CD4-positive, alpha-beta T cell treated with Interleukin-6 at 100 ng/mL for 8 hours (primary cell): ENCODE measurements at places on chromosomes 5 and 9.

DNA sequence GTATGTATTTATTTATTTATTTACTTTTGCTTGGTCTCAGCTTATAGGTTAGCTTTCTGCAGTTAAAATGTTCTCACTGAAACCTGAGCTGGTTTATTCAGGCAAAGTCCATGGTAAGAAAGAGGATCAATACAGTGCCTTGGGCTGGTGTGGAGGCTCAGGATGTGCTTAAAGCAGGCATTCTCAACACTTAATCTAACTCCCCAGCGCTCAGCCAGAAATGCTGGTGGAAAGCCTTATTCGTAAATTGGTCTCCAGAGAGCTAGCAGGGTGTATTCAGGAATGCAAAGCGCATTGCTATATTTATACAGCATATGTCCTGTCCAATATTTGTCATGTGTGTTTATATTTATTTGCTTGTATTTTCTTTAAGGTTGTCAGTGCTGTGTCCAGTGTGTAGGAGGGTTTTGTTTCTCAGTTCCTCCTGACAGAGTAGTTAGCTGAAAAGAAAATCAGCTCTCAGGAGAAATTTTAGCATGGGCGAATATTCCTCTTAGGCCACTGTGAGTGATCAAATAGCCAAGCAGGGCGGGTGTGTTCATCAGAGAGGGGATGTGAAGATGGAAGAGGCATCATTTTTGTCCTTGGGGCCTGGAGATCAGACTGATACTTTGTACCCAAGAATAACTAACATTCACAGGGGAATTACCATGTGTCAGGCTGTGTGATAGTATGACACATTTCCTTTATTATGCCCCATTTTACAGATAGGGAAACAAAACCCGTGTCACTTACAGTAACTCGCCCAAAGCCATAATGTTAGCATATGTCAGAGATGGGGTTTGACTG, 65.8 kb downstream of the DOCK2 start:
- no peak for DNase-seq

DNA sequence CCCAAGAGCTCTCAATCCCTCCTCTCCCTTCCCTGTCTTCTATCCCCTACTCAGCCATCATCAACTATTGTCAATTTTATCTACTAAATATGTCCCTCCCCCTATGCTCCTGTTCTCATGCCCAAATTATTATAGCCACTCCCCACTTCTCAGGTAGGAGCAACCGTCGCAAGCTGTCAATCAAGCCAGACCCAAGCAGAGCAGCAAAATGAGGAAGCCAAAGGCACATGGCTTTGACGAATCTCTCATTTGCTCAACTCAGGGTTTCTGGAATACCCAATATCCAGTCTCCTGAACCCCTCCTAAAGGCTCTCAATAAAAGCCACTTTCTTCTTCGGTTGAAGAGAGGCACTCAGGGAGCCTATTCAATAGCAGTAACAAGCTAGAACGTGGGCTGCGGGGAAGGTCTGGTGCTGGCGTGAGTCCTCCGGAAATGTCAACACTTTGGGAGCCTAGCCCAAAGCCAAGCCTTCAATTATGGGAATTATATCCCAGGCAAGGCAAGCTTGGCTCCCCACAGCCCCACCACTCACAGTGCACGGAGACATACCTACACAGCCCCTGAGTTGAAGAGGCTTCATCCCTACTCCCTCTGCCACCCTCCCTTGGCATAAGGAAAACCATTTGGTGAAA, 47.7 kb downstream of the SIL1 start:
- no peak for DNase-seq

GRCh38 chr5:139839918-139840317, 44.3 kb downstream of the PSD2 start:
- no peak for DNase-seq

GRCh38 chr9:4741365-4742089, 525 bp upstream of the AK3 start:
- no peak for DNase-seq

DNA sequence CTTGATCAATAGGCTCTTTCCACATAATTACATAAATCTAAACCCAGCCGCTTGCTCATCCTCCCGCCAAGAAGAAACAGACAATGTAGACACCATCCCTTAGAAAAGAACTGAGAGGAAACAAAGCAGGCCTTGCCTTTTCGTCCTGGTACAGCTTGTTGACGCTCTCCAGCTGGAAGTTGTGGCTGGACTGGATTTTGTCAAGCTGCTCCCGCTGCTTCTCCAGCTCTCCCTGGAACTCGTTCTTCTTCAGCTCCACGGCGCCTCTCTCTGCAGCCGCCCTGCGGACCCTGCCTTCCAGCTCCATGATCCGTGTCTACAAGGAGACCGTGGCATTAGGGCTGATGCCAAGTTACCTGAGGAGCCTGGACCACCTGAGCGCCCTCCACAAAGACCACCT, 22.1 kb downstream of the GOLM1 start:
- no peak for DNase-seq

DNA sequence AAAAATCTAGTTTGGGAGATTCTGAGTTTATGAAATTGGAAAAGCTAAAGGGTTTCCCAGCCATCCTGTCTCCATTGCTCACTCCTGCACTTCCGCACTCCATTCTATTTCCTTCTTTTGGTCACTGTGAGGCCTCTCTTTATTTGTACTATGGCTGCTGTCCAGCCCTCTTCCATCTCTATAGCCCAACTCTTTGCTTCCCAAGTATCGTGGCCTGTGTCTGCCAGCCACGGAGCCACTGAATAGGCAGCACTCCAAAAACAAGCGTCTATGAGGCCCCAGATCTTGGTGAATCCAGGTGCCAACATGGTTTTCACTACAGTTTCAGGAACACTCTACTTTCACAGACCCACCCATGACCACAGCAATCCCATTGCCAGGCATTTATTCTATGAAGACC, 37.2 kb downstream of the GRAMD2B start:
- DNase-seq: no peak

DNA sequence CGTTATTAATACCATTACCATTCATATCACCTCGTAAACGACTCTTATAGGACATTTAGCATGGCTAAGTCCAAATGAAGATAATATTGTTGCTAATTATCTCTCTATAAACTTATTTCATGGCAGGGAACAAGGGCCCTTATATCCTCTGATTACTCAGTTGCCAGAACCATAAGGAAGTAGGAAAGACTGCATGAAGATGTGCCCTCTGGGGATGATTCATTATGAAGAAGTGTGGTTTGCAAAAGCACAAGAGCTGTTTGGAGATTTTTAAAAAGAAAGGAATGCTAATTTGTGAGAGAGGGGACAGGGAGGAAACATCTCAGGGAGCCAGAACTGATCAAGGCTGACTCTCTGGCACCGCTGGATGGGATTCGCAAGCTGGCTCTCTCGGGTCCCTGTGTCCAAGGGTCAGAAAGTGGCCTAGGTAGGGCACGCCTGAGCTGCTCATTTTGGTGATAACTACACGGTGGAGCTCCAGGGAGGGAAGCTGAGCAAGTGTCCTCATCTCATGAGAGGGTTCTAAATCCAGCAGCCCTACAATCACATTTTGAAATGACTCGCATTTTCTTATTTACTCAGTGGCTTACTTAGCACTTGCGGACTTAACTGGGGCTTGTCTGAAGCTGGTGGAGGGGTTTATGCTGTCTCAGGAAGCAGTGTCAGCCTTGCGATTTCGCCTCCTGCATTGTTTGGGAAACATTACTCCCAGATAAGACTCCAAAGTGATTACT, 136.8 kb downstream of the C5orf15 start:
- DNase-seq: no peak

DNA sequence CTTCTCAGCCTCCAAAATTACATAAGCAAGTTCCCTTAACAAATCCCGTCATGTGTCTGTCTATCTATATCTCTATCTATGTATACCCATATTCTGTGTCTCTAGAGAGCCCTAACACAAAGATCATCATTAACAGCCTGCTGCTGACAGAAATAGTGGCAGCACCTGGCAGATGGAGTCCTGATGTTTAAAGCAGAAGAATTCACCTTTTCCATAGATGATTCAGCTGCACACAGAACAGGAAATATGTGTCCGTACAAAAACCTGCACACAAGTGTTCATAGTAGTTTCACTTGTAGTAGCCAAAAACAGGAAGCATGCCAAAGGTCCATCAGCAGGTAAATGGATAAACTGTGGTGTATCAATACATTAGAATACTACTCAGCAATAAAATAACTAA, 45.0 kb upstream of the ACO1 start:
- DNase-seq: no peak

GRCh38 chr9:93633492-93634221, 57.3 kb downstream of the PHF2 start:
- no peak for DNase-seq

GRCh38 chr9:15157381-15157780, 149.6 kb downstream of the TTC39B start:
- no peak for DNase-seq

- DNase-seq: peak; percentile 13
Observed at GRCh38 chr5:963673-964531, 44.7 kb upstream of the NKD2 start.

GRCh38 chr9:99579964-99580363, 241.7 kb upstream of the NR4A3 start:
- no peak for DNase-seq

DNA sequence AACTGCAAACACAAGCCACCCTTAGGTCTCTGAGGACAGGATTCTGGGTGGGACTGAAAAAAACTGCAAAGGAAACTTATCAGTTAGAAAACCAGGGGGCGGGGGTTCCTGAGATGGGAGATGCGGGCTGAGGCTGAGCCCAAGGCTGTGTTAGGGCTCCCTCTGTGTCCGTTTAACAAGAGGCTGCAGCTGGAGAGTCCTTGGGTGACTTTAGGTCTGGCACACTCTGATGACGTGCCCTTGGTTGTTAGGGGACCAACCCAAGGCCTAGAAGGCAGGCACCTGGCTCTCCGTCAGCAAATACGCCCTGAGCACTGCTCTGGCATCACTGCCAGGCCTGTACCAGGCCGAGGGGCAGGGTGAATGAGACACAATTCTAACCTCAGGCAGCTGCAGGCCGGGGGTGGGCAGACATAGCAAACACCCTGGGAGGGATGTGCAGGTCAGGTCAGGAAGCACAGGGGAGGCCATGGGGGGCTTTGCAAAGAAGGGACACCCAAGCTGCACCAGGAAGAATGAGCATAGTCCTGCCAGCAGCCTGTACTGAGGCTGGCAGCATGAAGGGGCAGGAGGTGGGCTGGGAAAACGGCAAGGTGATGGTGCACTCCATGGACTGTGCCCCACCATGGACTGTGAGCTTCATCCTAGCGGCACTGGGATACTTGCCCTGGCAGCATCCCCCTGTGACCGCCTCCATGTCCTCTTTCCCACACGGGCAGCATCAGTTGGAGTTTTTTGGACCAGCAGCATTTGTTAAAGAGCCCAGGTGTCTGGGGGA, 137.9 kb downstream of the GABBR2 start:
- no peak for DNase-seq

- DNase-seq: no peak
Observed at GRCh38 chr5:74369173-74369572, 271.4 kb downstream of the ENC1 start.

DNA sequence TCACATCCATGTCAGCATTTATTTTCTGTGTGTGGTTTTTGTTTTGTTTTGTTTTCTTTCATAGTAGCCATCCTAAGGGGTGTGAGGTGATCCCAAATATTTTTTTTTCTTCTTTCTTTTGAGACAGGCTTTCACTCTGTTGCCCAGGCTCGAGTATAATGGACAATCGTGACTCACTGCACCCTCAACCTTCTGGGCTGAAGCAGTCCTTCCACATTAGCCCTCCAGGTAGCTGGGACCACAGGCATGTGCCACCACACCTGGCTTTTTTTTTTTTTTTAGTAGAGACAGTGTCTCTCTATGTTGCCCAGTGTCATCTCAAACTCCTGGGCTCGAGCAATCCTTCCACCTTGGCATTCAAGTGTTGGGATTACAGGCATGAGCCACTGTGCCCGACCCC, 59.1 kb downstream of the CDC42SE2 start:
- no peak for DNase-seq

GRCh38 chr9:89878687-89879086, 273.9 kb downstream of the GADD45G start:
- DNase-seq: no peak

- DNase-seq: no peak
Observed at GRCh38 chr5:142722146-142722545, 36.3 kb upstream of the FGF1 start.

DNA sequence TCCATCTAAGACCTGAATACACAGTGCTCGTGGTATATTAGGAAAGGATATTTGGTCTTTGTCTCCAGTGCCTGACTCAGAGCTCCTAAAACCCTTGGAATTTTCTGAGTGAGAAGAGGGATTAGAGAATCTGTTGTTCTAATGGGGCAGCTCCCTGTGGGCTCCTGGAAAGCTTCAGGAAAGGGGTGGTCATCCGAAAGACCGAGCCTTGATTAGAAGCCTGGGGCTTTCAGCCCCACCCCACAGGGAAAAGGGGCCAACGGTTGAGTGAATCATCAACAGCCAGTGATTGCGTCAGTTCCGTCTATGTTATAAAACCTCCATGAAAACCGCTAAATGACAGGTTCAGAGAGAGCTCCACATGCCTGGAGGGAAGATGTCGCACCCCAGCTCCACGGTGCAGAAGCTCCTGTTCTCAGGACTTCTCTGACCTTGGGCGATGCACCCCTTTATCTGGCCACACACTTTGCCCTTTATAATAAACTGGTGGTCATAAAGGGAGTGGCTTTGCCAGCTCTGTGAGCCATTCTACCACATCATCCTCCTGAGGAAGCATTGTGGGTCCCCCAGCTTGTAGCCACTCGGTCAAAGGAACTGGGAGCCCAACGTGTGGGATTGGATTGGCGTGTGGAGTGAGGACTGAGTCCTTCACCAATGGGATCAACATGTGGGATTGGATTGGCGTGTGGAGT, 71.0 kb upstream of the ICE1 start:
- no peak for DNase-seq

GRCh38 chr9:22395687-22396141, 50.9 kb upstream of the DMRTA1 start:
- no peak for DNase-seq

DNA sequence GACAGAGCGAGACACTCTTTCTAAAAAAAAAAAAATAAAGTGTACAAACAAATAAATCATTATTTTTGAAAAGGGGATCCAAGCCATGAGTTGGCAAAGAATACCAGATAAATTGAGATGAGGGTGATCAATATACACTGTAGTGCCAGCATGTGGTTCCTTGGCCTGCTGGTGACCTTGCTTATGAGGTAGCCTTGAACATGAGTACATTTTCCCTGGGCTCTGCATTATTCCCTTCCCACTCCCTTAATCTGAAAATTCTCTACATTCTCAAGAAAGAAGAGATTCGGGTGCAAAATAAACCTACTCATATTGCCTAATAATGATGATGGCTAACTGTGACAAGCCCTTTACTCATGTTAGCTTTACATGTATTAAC, 33.3 kb downstream of the SH3RF2 start:
- DNase-seq: no peak

DNA sequence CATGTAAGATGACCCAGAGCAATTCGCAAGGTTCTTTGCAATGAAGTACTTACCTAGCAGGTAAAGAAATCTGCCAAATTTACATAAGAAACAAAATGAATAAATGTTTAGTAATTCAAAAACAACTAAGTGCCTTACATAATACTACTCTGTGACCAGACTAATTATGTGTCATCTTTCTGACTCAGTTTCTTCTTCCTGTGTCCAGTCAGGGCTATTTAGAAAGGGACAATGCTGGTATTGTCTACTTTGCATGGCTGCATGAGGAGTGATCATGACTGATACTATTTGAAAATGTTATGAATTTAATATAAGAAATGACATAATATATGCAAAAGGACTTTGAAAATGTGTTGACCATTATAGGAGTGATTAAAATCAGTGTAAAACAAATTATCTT, 210.0 kb downstream of the TMEM161B start:
- no peak for DNase-seq

GRCh38 chr5:110840347-110840960, 101.6 kb downstream of the SLC25A46 start:
- DNase-seq: no peak

GRCh38 chr5:138180183-138180782, 1.4 kb downstream of the KIF20A start:
- DNase-seq: peak; percentile 12
